Urothelium cell line (cell line): ENCODE measurements at places on chromosomes 3 and 15.

- no peak for DNase-seq
Observed at GRCh38 chr3:68878962-68879361, 53.4 kb downstream of the TAFA4 start.

DNA sequence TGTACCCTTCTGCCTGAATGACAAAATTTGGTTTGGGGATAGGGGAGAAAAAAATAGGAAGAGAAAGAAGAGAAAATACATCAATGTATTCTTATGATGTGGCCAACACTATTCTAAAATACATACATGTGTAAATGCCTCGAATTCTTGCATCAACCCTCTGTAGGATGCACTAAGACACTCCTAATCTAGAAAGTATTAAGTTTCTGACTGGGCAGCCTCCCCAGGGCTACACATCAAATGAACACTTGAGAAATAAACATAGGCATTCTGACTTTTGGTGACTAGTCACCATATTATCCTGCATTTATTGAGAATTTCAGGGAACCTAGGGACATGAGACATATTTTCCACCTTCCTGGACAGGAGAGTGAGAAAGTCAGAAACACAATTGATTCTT is 109.2 kb downstream of the CPNE4 start:
- no peak for DNase-seq

- DNase-seq: no peak
Observed at GRCh38 chr3:113222451-113223086, 11.2 kb downstream of the BOC start.

DNA sequence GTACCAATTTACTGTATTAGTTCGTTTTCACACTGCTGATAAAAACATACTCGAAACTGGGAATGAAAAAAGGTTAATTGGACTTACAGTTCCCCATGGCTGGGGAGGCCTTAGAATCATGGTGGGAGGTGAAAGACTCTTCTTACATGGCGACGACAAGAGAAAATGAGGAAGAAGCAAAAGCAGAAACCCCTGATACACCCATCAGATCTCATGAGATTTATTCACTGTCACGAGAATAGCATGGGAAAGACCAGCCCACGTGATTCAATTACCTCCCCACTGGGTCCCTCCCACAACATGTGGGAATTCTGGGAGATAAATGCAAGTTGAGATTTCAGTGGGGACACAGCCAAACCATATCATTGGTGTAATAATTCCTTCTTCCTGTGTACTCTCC is 69.6 kb downstream of the C3orf20 start:
- no peak for DNase-seq

DNA sequence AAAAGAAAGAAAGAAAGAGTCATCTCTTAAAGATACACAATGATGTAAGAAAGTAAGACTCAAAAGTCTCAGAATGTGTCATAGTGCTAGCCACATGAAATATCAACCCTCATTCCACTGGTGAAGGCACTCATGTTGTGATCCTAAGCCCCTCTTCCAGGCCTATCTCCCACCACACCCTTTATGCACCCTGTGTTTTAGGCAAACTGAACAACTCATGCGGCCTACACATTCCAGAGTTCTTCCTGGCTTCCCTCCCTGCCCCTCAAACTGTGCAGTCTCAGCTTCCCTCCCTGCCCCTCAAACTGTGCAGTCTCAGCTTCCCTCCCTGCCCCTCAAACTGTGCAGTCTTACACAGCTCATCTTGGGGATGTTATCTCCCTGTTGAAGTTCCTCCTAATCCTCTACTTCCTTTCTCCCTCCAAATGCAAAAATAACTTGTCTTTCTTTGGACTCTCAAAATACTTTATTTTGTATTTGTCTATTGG is 69.0 kb upstream of the FNDC3B start:
- no peak for DNase-seq

DNA sequence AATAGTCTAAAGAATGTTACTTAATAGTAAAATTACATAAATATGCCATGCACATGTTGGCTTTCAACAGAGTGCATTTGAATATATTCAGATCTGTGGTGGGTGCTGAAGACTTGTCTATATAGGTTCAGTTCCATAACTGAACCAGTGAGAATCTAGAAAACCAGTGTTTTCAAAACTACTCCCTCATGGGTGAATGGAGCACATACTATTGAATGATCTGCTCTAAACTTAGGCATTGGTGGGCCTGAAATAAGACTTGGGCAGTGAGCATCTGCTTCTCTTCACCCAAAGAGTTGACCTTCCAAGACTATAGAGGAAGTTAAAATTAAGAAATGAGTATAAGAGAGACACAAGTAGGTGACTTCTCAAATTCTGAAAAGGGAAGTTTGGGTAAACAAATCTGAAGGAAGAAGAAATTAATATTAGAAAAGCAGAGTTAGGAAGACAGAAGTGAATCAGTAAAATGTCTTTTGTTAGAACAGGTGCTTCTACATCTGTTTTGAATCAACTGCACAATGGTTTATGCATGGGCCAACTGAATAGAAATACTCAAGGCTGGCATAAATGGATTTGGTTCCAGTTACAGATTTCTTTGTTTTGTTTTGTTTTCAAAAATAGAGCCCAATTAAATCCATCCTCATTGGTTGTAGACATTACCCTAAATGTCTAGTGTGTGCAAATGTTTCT is 19.3 kb downstream of the ALCAM start:
- DNase-seq: no peak

GRCh38 chr15:101120987-101121386 is 130.9 kb downstream of the CHSY1 start:
- no peak for DNase-seq

- DNase-seq: no peak
Observed at GRCh38 chr3:16496408-16497222, 16.9 kb downstream of the RFTN1 start.

- DNase-seq: no peak
Observed at GRCh38 chr3:72446218-72447058, 401.8 kb downstream of the SHQ1 start.

- no peak for DNase-seq
Observed at GRCh38 chr15:49320351-49320750, 102.7 kb upstream of the FGF7 start.

GRCh38 chr3:160450846-160451245 is 1.3 kb upstream of the TRIM59 start:
- peak; percentile 33 for DNase-seq

- no peak for DNase-seq
Observed at GRCh38 chr3:73521734-73522336, 102.9 kb downstream of the PDZRN3 start.

DNA sequence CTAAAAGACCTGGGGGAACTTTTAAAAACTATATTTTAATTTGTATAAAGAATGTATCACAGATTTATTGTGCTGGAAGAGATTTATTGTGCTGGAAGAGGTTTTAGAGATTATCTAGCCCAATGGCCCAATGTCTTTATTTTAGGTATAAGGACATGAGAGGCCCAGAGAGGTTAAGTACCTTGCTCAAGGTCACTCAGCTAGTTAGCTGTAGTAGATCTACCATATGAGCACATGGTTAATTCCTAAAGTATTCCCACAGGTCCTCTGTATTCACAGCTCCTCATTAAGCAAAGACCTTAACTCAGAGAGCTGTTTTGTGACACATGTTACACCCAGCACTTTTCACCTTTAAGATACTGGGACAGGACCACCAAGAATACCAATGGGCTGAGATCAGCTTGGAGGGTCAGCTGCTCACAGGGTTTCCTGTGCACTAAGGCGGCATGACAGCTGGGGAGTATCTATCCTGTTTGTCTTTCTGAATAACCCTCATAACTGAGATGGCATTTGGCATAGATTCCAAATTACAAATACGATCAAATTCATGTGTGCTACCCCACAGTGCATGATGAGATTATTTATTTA is 143.1 kb upstream of the TBL1XR1 start:
- no peak for DNase-seq

GRCh38 chr15:69407719-69408400 is 6.3 kb upstream of the KIF23 start:
- DNase-seq: no peak

- no peak for DNase-seq
Observed at GRCh38 chr3:70608434-70608833, 296.0 kb upstream of the MDFIC2 start.

DNA sequence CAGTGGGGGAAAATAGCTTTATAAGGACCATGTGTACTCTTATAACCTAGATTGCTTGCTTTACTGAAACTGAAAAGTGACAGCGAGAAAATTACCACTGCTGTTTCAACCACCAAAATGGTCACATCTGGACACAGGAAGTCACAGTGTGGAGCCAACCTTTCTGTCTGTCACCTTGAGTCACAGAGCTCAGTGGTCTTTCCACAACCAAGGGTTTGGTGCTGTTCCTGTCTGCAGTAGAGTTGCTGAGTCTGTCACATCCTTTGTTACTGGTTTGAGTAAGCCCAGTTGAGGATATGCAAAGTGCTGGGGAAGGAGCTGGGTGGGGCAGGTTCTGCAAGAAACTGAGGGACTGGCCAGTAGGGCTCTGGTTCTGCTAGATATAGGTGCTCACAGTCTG is 139.1 kb upstream of the EIF1B start:
- no peak for DNase-seq

DNA sequence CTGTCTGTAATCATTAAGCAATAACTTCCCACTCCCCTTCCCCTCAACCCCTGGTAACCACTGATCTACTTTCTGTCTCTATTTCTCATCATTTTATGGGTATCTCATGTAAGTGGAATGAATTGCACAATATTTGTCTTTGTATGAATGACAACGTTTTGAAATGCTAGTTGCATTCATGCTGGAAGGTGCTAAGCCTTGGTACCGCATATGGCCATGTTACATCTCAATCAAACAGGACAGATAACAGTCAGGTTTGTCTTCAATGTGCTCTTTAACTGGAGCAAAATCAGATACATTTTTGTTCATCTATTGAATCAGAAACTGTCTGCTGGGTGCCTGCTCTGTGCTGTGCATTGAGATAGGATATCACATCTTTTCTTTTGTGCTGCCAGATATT is 134.2 kb downstream of the AGBL1 start:
- DNase-seq: no peak

DNA sequence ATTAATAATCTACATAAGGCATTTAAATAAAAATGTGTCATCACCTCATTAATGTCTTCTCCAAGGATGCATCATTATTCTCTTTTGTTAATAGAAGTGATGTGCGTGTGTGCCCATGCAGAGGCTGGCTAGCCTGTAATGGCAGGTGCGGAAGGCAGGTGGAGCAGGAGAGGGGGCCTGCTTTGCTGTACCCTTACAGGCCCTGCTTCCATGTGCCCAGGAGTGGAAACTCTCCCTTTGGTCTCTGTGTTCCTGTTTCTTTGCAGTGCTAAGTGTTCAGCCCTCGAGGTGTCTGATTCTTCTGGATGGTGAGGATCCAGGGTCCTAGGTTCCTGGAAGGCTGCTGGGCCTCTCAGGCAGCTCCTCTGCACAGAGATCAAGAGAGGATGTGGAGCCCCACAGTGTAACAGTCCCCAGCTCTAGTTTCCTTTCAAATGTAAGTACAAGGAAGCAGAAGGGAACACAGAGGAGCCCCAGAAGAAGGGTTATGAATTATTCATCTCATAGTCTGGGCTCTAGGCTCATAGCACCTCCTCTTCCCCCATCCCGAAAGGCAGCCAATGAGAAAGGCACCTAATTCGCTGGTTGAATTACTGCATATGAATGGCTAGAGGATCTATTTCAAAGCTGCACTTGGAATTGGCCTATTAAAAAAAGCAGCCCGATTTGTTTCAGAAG is 39.2 kb upstream of the AGBL1 start:
- no peak for DNase-seq

DNA sequence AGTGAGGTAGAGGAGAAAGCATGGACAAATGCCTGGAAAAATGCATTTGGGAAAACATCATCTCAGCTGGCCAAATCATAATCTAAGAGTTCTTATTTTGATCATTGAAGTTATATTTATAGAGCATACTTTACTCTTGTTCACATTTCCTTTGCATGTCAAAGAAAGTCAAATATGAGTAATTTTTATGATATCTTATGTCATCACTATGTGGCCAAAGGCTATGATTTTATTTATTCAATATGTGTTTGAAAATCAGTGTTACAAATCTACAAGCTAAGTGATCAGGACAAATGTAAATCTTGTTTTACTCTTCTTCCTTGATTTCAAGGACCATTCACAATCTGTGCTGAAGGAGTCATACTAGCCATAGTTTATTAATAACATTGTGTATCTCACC is 237.2 kb upstream of the DPH6 start:
- no peak for DNase-seq

- peak; percentile 9 for DNase-seq
Observed at GRCh38 chr3:61612211-61613194, 51.1 kb downstream of the PTPRG start.

DNA sequence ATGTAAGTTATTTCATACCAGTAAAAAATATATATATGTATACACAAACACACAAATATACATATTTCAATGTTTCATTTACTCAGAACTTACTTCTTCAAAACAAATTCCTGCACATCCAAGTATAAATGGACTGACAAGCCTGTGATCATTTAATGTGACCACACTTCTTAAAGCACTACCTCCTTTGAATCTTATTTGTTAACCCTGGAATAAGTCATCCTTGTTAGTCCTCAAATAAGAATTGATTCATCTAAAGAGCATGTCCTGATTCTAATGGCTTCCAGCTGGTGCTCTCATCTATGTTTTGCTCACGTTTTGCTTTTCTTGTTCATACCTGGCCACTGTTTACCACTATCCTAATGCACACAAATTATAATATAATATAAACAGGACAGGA is 103.9 kb upstream of the UBP1 start:
- DNase-seq: no peak

GRCh38 chr3:170804078-170804477 is 65.9 kb downstream of the RPL22L1 start:
- DNase-seq: no peak

GRCh38 chr15:91886878-91887277 is 33.4 kb downstream of the SLCO3A1 start:
- no peak for DNase-seq

- DNase-seq: peak; percentile 20
Observed at GRCh38 chr15:93179072-93179471, 90.1 kb upstream of the RGMA start.

DNA sequence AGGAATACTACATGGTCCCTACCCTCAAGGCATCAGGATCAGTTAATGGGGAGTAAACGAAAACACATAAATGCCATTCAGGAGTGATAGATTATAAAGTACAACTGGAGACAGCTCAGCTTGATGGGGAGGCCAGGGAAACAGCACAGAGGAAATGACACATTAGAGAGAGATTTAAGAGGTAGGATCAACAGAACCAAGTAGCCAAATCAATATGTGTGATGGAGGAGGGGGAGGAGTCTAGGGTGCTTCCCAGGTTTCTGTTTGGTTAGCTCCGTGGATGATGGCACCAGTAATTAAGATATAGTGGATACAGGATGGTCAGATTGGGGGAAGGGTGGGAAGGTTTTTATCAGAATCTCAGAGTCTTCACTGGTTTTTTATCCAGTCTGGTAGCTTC is 229.5 kb upstream of the ROPN1 start:
- no peak for DNase-seq

DNA sequence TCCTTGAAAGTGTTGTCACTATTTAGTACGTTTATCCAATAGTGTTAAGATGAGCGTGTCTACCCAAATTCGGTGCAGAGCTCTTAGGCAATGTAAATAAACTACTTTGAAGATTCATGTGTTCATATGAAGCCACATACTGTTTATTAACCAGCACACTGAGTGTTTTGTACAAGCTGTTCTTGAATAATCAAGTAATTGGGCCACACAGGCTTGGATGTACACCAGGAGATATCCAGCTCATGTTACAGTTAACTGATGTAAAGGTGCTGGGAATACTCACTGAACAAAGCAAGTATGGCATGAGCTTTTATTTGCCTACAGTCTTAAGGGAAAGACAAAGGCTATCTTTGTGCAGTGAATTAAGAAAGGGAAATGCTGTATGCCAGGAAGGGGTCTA is 632 bp upstream of the DHX36 start:
- no peak for DNase-seq

GRCh38 chr3:98791341-98792325 is 28.5 kb downstream of the ST3GAL6 start:
- no peak for DNase-seq

- DNase-seq: no peak
Observed at GRCh38 chr3:3074551-3075257, 35.5 kb downstream of the IL5RA start.
